ENCODE measurements at places on chromosomes 1 and 21.

DNA sequence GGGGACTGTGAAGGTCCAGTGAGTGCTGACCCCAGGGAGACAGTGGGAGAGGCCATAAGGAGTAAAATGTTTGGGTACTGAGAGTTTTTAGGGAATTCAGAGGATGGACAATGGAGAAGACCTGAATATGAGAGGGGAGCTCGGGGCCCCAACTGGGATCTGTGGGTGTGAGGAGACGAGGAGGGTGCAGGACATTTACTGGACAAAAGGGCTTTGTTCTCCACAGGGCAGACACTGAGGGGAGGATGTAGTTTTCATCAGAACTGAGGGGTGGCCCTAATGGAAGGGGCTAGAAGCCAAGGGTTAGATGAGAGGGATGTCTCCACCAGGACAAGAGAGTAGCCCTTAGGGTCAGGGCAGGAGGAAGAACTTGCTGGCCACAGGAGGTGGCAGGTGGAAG is 30.0 kb downstream of the TMCC2 start:
- no peak for DNase-seq

- no peak for DNase-seq
Observed at GRCh38 chr1:78501203-78501602, 10.4 kb downstream of the PTGFR start.

DNA sequence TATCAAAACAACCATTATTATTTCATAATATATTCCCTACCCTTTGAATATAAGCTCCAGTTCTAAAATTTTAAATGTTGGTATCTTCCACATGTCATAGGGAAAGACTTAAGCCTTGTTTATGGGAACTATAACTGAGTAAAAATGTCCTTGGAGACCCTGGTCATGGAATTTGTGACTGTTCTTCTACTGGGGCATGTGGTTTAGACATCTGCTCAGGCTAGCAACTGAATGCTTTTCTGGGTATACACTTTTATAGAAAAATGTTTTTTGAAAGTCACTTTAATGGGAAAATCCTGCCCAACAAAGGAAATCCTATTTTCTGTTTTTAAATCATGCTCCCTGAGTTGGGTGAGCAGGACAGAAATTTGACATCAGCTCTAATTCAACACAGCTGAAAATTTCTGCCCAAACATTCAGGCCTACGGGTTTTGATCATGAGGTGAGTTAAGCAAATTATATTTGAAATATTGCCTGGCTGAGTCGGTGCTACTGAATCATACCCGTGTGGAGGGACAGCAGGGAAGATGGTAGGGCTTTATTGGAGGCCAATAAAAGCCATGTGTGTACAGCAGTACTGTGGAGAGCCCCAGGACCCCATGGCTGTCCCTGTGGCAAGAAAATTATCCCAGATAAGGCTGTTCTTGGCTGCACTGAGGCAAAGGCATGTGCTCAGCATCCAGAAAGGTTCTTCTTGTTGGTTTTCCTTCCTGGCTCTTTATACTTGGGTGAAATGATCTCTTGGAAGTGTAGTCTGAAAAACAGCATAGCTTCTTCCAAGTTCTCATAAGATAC is 391.8 kb downstream of the DISC1 start:
- no peak for DNase-seq

- no peak for DNase-seq
Observed at GRCh38 chr21:15298306-15298705, 233.5 kb upstream of the NRIP1 start.

DNA sequence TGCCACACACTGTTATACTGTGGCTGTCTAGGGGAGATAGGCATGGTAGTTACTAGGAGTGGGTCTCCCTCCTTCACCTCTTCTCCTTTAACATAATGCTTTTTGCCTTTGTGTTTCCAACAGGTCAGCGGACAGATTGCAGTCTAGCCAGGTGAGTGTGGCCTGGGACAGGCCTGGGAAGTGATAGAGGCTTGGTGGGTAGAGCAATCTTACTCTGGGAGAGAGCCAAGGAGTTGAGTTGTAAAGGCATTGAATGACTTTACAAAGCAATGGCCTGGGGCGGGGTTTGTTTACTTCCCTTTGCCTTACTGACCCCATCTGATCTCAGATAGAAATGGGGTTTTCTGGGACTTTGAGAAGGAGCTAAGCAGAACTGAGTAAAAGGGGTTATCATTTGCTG is 51.0 kb upstream of the IKBKE start:
- DNase-seq = no peak

Data from non-pigmented ciliary epithelial cell (primary cell).